ENCODE measurements at places on chromosomes 13 and 19.

- no peak for DNase-seq
These were observed 130.2 kb downstream of the DNAJC15 start for GRCh38 chr13:43153436-43154090.

DNA sequence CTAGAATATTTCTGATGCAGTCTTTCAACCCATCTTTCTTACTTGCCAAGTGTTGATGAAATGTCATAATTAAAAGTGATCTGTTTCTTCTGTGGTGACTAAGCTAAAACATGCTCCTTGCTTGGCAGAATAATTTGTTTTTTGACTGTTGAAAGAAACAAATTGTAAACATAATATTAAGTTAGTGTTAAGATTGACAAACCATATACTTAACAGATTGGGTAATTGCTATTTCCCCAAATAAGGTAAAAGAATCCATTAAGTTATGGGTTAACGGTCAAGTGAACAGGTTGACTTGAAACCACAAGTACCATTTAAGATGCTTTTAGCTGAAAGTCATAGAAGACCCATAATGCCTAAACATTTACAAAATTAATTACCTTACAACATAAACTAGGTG lies 62.9 kb downstream of the TEX26 start:
- no peak for DNase-seq

- DNase-seq, result no peak
These were observed 457.4 kb downstream of the DIAPH3 start for GRCh38 chr13:59706101-59706976.

DNA sequence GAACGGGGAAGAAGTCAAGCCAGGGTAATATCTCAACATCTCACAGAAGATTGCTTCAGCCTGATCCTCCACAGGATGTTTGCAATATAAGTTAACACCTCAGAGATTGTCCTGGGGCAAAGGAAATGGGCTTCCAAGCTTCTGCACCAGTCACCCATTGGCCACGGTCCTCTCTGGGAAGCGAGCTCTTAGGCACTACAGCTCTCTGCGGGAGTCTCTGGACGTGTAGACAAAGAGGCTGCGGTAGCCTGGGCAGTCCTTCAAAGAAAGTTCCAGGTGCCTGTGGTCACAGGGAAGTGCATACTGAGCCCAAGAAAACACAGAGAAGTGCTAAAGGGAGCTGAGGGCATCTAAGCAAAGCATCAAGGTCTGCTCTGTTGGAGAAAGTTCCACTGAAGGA lies 805.7 kb downstream of the DIAPH3 start:
- DNase-seq, result no peak

GRCh38 chr19:14107581-14108461 lies 9.7 kb downstream of the PRKACA start:
- no peak for DNase-seq

GRCh38 chr19:42328854-42329253 lies 3.4 kb downstream of the MEGF8 start:
- no peak for DNase-seq
